ENCODE measurements at places on chromosomes 4 and X.

DNA sequence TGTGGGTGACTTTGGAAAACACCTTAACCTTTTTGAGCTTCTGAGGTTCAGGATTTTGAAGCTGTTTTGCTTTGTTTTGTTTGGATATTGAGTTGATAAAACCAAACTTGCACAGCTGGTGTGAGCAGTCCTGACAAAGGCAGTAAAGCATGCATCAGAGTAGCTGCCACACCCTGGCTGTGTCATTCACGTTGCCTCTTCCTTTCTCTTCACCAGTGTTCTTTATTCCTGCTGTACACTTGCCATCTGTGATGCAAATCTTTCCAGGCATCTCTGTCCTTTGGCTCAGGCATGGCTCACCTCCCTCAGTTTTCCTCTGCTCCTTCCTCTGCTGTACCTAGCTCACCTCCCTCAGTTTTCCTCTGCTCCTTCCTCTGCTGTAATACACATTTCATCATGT, 1850.2 kb upstream of the AGA start:
- no peak for DNase-seq

DNA sequence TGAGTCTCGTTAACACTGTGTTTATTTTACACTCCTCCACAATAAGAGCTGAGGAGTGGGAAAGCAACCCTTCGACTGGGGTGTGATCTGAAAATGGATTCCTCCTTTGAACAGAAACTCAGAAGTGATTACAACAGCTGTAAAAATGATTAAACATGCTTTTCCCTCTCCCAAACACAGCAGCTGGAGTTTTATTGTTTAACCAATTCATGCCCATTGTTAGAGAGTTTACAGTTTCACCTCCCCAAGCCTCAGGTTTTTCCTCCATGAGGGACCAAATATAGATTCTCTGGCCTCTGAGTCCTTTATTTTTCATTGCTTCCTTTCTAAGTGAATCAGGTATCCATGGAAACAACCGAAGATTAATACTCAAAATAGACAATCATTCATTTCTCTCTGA, 263.0 kb upstream of the TAPT1 start:
- no peak for DNase-seq

GRCh38 chrX:129872524-129872923, 28.8 kb upstream of the ZDHHC9 start:
- no peak for DNase-seq

DNA sequence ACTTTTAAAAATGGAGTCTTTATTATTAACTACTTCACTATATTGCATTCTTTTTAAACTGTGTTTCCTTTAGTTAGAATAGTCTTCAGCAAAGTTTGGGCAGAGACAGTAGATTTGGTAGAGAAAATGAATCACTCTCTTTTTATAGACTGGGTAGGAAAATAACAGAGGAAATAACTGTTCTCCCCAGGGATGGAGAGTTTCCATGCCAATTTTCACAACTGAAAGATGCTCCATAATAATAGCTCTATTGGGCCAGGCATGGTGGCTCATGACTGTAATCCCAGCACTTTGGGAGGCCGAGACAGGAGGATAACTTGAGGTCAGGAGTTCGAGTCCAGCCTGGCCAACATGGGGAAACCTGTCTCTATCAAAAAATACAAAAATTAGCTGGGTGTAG, 13.1 kb downstream of the HSD17B13 start:
- DNase-seq: no peak

- no peak for DNase-seq
Measured at GRCh38 chr4:119244832-119245231, 32.3 kb downstream of the USP53 start.

GRCh38 chr4:163317110-163317509, 15.3 kb downstream of the NPY1R start:
- DNase-seq: no peak

GRCh38 chr4:120773641-120774040, 148.9 kb downstream of the PRDM5 start:
- peak; percentile 14 for DNase-seq

DNA sequence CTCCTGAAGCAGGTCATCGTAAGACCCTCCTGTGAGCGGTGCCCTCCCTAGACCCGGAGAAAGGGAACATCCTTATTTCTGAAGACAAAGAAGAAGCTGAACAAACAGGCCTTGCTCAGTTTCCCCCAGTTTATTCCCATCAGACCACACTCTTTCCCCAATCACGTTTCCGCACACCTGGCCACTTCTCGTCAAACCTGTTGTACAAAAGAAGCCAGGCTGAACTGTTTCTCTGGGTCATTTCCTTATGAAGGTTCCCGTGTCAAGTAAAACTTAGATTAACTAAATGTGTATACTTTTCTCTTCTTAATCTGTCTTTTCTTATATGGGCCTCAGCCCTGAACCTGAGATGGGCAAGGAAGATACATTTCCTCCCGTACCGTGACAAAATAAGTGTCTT, 111.6 kb upstream of the ENPP6 start:
- DNase-seq: no peak

- no peak for DNase-seq
Measured at GRCh38 chr4:86872135-86872534, 20.1 kb downstream of the C4orf36 start.

- peak; percentile 15 for DNase-seq
Measured at GRCh38 chr4:95409127-95409526, 139.6 kb downstream of the UNC5C start.

All from umbilical cord (tissue), 2 donors.